Ovary (tissue), 10 donors: ENCODE measurements at places on chromosomes 2 and 18. TPM values are rescaled to one million over a fixed set of nuclear protein-coding genes. Genes with fewer than 3 reads are reported as not detected.

- no peak for DNase-seq
Measured at GRCh38 chr2:31150120-31150670, 12.0 kb upstream of the GALNT14 start.

- DNase-seq, result no peak
Measured at GRCh38 chr18:50518787-50519546, 40.9 kb upstream of the MAPK4 start.

DNA sequence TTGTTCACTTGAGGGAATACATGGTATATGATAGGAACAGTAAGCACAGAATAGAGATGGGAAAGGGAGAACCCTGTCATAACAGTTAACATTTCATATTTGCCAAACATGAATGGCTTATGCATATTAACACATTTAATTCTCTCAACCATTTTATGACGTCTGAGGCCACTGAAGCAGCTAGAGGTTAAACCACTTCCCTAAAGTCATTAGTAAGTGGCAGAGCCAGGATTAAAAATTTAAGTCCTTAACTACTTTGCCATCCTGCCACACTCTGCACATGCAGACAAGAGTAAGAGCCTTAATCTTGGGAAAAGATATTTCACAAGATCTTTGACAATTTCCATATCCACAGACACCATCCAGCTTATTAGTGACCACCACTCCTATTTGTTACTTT lies 2.1 kb downstream of the LIPT1 start:
- no peak for DNase-seq

DNA sequence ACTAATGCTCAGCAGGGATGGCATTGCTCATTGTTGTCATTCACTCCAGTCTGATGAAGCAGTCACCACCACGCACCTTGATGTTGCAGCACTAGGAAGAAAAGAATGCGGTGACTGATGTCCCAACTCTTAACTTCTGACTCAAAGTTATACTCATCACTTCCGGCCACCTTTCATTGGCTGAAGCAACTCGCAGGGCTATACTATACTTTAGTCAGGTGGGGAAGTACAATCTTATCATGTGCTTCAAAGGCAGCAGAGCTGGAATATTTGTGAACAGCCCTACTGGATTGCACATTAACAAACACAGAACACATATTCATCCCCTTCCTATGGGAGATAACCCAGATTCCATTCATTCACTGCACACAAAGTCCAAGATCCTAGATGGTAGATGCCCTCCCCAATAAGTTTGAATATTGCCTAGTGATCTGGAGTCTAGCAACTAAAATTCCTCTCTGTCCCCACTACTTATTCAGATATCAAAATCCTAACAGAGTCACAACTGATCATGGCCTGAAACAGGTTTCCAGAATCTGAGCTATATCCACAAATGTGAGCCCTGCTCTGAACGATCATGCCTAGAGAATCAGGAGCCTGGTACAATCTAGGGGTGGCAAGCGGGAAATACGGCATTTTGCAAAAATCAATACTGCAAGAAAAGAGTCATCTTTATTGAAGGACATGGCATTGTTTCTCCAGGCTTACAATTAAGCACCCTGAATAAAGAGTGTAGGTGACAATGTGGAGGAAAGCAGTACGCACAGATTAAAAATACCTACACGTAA lies 3.4 kb upstream of the SPATS2L start:
- DNase-seq, result no peak

- DNase-seq, result no peak
Measured at GRCh38 chr2:10720947-10721395, 459 bp upstream of the ATP6V1C2 start.

DNA sequence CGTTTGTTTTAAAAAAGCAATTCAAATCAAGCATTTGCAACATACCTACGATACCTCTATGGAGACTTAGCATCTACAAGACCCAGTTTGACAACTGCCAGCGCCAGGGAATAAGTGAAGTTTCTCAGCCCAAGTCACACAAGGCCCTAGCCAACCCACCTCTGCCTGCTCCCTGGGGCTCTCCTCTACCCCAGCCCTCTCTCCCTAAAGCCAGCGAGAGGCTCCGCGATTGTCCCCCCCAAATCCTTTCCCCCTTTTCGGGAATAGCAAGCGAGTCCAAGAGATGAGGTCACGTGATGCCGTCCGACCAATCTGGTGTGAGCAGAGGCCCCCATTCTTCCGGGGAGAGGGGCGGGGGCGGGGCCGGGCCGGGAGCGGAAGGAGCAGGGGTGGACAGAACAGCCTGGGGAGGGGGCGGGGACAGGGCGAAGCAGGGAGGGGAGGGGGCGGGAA lies 102.2 kb upstream of the RAB6C start:
- DNase-seq, result peak; percentile 91

- DNase-seq, result no peak
Measured at GRCh38 chr2:174792309-174793025, 28.2 kb upstream of the CHRNA1 start.

DNA sequence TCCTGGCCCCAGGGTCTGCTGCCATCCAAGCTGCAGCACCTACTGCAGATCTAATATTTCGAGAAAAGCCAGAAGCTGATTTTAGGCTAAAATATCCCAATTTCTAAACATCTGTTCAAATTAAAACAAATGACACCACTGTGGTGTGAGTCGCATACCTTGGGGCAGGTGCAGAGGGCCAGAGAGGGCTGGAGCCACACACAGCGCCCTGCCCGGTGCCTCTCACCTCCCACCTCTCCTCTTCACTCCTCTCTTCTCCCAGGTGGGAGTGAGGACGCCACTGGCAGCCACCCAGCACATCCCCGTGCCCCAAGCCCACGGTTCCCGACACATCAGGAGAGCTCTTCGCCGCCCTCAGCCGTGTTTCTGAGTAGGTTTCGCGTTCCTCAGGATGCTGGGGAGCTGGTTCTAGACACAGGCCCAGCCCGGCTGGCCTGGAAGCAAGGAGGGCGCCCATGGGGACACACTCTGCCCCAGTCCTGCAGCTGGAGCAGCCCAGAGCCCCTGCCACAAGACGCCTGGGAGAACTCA lies 21.4 kb downstream of the THAP4 start:
- no peak for DNase-seq

DNA sequence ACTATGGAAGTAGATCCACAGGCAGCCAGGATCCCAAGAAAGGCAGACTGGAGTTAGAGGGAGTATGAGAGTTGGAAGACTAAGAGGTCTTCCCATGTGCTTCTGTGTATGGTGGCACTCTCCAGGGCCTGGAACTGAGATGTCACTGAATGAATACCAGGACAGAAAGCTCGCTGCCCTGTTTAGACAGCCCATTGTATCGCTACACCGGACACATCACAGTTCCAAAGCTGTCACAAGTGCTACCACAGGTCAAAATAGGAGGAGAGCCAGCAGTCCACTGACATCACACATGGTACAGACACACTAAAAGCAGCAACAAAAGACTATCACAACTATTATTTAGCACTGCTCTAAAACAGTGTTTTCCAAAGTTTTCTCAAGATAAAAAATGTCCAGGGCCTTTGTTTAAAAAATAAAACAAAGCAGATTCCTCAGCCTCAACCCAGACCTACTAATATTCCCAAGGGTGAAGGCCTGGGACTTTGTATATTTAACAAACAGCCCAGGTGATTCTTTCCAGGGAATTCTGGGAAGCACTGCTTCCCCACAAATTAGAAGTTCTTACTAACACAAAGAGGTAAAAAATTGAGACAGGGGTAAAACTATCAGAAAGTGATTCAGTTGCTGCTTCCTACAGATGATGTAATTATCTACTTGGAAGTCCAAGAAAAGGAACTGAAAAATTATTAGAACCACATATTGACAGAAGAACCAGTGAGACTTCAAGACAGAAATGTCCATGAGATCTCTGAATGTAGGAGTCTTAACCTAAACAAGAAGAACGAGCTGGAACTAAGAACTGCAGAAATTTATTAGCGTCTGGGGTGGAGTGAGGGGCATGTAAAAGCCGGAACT lies 116.0 kb downstream of the DTNB start:
- DNase-seq, result no peak

DNA sequence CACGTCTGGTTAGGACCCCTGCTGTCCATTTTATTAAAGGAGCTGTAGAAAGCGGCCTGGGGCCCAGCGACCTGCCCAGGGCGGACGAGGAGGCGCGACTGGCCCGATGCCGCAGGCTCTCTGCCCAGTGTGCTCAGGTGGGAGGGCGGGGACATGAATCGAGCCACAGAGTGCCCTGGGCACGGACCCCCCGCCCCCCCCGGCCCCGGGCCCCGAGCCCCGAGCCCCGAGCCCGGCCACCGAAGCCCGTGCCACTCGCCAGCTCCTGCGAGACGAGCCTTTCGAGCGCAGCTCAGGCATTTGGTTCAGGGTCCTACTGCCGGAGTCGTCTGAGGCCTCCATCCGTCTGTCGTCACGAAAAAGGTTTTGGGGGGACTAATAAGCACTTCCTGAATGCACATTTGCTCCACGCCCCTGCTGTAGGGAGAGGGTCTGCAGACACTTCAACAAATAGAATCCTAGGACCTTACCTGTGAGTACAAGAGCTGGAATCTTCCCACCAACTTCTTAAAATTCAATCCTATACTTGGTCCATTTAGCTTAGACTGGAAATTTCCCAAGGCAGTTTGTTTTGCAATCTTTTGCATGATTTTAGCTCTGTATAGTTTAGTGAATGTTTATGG lies 602 bp upstream of the ADAM17 start:
- no peak for DNase-seq

DNA sequence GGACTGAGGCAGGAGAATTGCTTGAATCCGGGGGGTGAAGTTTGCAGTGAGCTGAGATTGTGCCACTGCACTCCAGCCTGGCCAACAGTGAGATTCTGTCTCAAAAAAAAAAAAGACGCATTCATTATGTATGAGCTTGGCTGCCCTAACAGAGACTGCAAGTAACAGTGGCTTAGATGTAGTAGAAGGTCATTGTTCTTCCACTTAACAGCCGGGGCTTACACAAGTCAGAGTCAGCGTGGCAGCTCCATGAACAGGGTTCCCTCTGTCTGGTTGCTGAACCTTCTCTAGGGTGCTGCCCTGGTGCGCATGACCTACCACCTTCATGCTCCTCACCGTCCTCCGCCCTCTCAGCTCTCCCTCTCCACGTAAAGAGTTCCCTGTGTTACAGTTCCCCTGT lies 49.1 kb upstream of the IGFBP2 start:
- DNase-seq, result no peak

DNA sequence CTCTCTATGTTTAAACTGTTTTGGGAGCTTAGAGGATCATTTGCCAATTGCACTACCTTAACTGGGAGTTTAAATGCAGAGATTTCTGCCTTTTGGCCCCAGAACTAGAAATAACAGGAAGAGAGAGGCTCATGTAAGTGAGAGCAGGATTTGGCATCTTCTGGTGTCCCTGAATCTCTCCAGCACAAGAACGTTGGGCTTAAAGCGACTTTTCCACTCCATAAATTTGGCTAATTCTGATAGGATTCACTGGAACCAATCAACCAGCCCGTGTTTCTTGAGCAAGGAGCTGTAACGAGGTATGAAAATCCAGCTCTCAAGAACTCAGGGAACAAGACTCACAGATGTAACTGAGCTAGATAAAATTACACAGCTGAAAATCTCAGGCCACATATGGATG lies 181.0 kb downstream of the C1D start:
- no peak for DNase-seq

DNA sequence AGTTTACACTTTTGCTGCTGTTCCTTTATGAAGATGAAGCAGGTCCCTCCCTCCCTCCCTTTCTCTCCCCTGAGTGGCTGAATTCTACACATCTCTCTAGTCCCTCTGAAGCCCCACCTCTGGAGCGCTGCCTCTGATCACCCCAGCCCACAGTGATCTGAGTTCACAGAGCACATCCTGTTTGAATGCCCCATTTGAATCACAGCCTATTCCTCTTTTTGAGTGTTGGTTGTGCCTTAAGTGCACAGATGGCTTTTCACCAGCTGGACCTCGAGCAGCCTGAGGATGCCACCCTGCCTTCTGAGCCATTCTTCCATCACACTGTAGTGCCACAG lies 87.1 kb downstream of the ITGB1BP1 start:
- DNase-seq, result no peak

DNA sequence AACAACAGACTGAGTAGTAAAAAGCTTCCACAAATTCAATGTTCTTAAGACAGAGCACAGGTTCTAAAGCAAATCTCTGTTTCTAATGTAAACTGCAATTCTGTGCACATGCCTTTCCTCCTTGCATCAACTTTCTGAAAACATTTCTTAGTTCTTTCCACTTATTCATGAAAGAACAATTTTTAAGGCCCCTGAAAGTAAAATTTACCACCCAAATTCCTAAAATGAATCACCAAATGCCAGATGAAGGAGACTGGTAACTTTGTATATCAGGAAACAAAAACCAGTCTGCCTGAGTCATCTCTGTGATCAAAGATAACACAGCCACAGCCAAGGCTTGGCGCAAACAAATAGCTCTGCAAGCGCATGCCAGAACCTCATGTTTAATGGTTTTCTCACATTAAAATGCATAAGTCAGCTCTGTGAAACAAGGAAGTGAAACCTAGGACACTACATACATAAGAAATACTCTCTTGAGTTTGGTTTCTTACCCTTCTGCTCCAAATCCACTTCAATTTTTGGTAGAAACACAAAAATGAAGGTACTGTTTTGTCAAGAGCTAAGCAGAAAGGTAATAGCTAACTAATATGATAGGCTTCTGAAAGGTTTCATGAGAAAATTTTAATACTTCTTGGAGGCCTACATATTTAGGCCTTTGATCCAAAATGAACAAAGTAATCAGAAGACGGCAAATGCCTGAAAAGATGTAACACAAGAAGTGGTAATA lies 169.4 kb downstream of the THADA start:
- no peak for DNase-seq

GRCh38 chr18:70645971-70646370 lies 357.1 kb downstream of the SOCS6 start:
- DNase-seq, result no peak

- DNase-seq, result no peak
Measured at GRCh38 chr2:166892397-166892796, 4.1 kb downstream of the XIRP2 start.

- no peak for DNase-seq
Measured at GRCh38 chr18:31516437-31516836, 18.5 kb downstream of the DSG2 start.

- no peak for DNase-seq
Measured at GRCh38 chr2:171985076-171985475, 14.7 kb upstream of the METAP1D start.

- no peak for DNase-seq
Measured at GRCh38 chr2:22382479-22383169, 1002.4 kb upstream of the KLHL29 start.

The PLGLB1 gene
- 4.4 TPM for total RNA-seq

The SIX3 gene
- total RNA-seq, result not detected

The METAP1D gene
- 13.1 TPM for total RNA-seq

The TMEM163 gene
- 2.3 TPM for total RNA-seq

The ANKMY1 gene
- total RNA-seq, result 22.4 TPM

The GPR39 gene
- 2.0 TPM for total RNA-seq

The MAPRE3 gene
- 41.0 TPM for total RNA-seq

The MAL gene
- not detected for total RNA-seq

The FHOD3 gene
- total RNA-seq, result 4.5 TPM

The MLPH gene
- 36.9 TPM for total RNA-seq

The RGPD3 gene
- total RNA-seq, result 0.60 TPM

The DES gene
- 86.5 TPM for total RNA-seq
